ENCODE measurements at places on chromosomes 6 and 20. TPM values are rescaled to one million over a fixed set of nuclear protein-coding genes. Genes with fewer than 3 reads are reported as not detected.

- H3K27me3 ChIP-seq, result no peaks in the 10 kb centered on the region
- DNase-seq, result no peak
- H3K36me3 ChIP-seq, result no peaks in the 10 kb centered on the region
- H3K4me3 ChIP-seq, result no peak overlapping the region
These were observed 40.0 kb downstream of the RANBP9 start for GRCh38 chr6:13671548-13672127.

DNA sequence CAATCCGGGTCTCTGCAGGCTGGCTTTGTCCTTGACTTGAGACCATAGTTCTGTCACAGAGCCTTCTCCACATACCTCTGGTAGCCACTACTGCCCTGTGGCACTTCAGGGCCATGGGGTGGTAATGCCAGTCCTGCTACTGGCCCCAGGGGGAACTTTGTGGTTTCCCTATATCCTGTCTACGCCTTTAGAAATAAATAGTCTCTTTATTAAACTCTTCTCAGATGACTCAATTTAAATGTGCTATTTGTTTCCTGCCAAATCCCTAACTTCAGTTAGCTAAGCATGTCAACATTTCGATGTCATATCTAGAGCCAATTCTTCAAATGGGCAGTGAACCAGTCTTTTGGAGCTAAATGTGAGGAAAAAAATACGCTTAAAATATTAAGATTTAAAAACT is 60.1 kb downstream of the SEL1L2 start:
- DNase-seq, result no peak
- no peaks in the 10 kb centered on the region for H3K27me3 ChIP-seq
- H3K36me3 ChIP-seq, result no peaks in the 10 kb centered on the region
- H3K4me3 ChIP-seq, result no peak overlapping the region
- H3K4me1 ChIP-seq, result no peaks in the 10 kb centered on the region
- no peak overlapping the region for H3K27ac ChIP-seq

- H3K36me3 ChIP-seq, result no peaks in the 10 kb centered on the region
- no peak overlapping the region for H3K4me3 ChIP-seq
- no peaks in the 10 kb centered on the region for H3K27me3 ChIP-seq
- H3K4me1 ChIP-seq, result peaks cover 15% of the 10 kb centered on the region
These were observed 326.6 kb downstream of the ZFAND3 start for GRCh38 chr6:38146021-38146733.

The GNRH2 gene
- 0.52 TPM for total RNA-seq

DNA sequence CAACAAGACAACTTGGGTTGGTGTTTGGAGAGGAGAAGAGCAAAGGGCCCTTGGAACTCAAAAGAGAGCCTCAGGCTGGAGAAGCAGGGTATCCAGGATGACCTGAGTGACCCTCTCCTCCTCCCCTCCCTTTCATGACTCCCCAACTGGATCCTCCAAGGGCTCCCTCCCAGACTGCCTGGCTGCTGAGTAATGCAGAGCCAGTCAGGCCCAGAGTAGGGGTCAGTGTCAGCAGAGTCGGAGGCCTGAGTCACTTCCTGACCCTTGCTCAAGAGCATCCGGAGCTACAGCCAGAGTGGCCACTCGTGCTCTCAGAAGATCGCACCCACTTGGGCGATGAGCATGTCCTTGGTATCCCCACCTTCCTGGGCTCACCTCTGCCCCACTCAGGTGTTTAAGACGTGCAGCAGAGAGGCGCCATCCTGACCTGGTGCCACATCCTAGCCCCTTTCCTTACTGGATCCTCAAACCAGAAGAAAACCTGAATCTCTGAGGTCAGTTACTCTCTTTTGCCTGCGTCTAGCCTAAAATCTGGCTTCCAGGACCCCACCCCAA is 2.8 kb upstream of the MAPK13 start:
- H3K27me3 ChIP-seq, result no peaks in the 10 kb centered on the region
- peaks cover 35% of the 10 kb centered on the region for H3K4me1 ChIP-seq
- no peak for DNase-seq
- no peaks in the 10 kb centered on the region for H3K36me3 ChIP-seq
- H3K4me3 ChIP-seq, result no peak overlapping the region
- no peak overlapping the region for H3K27ac ChIP-seq

The CYP24A1 gene
- not detected for total RNA-seq

GRCh38 chr6:138334000-138334399 is 43.7 kb upstream of the SMIM28 start:
- H3K27ac ChIP-seq, result no peak overlapping the region
- H3K4me3 ChIP-seq, result no peak overlapping the region
- H3K36me3 ChIP-seq, result no peaks in the 10 kb centered on the region
- no peak for DNase-seq

DNA sequence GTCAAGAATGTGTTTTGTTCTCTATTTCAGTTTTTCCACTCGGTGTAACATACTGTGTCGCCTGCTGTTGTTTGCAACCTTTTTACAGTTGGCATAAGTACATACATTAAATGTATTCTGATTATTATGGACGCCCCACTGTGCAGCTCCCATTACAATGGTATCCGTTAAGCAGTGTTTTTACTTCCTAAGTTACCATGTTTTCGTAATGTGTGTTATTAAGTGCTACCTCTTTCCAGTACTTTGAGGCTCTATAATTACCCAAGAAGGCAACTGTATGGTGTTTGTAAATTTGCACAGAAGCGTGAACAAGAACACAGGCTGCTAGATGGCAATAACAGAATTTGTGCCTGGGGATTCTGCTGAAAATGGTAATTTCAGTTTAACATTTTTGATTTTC is 568.0 kb upstream of the MARCKS start:
- no peaks in the 10 kb centered on the region for H3K36me3 ChIP-seq
- H3K4me1 ChIP-seq, result no peaks in the 10 kb centered on the region
- DNase-seq, result no peak
- H3K27me3 ChIP-seq, result no peaks in the 10 kb centered on the region
- no peak overlapping the region for H3K4me3 ChIP-seq

DNA sequence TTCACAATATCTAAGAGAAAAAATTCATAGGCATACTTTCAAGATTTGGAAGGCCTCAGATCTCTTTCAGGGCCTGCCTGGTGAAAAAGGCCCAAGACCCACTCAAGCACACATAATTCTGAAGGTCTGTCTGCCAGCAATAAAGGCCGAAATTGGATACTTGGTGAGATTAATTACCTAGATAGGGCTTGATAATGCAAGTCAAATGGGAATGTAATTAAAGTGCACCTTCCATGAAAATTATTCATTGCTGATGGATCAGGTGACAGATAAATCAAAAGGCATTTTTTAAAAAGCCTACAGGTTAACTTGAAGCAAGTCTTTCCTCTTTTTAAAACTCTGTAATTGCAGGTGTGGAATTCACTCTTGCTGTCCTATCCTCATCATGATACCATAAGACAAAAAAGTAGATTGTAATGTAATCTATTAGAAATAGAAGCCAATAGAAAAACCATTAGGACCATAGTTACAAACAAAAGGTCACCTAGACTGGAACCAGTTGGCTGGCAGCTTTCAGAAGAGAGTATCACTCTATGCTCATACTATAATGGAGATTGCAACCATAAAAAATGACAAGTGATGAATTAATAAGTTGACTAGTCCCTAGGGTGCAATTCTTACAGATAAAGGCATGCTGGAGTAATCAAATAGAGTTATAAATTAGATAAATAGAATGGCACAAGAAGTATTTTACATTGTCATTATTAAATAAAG is 77.3 kb downstream of the EPHA7 start:
- no peak for DNase-seq
- H3K4me3 ChIP-seq, result no peak overlapping the region
- no peaks in the 10 kb centered on the region for H3K4me1 ChIP-seq
- H3K36me3 ChIP-seq, result no peaks in the 10 kb centered on the region
- H3K27ac ChIP-seq, result no peak overlapping the region

DNA sequence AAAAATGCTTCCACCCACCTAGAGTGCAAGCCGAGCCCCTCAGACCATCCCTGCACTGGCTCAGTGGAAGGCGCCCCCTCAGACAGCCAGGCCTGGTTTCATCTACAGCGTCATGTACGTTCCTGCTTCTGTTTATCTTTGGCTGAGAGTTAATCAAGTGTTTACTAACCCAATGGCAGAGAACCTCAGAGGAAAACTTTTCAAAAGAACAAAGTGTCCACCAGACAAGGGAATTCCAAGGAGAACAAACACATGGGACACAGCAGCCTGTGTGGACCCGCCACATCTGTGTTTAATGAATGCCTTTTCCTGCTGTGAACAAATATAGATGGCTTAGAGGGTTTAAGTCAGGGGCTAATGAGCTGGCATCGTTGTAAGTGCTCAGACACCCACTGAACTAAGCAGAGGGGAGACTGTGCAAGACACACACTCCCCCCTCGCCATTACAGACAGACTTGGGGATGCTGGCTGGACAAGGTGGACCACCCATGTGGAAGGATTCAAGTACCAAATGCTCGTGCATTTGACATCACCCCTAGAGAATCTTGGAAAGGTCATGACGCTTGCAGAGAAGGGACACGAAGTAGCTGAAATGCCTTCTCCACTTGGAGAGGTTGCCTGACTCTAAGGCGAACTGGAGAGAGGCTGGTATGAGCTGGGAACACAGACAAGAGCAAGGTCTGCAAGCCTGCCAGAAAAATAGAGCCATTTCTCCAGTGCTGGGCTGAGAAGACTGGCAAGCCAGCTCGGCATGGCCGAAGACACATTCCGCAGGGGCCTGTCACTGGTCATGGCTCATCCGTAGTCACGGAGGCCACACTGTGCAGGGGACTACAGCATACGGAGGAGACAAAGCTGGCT is 53.5 kb upstream of the NXT1 start:
- no peak overlapping the region for H3K27ac ChIP-seq
- no peak overlapping the region for H3K4me3 ChIP-seq
- no peaks in the 10 kb centered on the region for H3K36me3 ChIP-seq
- peaks cover 22% of the 10 kb centered on the region for H3K4me1 ChIP-seq
- H3K27me3 ChIP-seq, result no peaks in the 10 kb centered on the region
- DNase-seq, result no peak

GRCh38 chr6:16810411-16810810 is 49.2 kb upstream of the ATXN1 start:
- no peak overlapping the region for H3K4me3 ChIP-seq
- H3K27ac ChIP-seq, result no peak overlapping the region
- no peaks in the 10 kb centered on the region for H3K4me1 ChIP-seq
- no peaks in the 10 kb centered on the region for H3K36me3 ChIP-seq

The CFB gene
- 0.22 TPM for total RNA-seq

The PREX1 gene
- total RNA-seq, result not detected

DNA sequence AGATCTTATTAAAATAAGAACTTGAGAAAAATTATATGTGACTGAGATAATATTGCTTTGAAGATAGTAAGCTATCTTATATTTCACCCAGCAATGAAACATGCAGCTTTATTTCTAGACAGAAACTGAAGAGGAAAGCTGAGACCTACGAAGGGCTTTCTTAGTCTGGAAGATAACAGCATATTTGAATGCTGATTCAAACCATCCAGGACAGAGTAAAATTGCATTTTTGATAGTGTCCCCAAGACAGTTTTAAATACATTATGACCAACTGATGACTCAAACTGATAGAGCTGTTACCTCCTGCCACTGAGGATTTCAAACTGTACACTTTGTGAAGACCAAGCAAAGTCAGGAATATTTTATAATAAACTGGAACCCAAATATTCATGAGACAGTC is 409.6 kb downstream of the GRIK2 start:
- H3K4me1 ChIP-seq, result no peaks in the 10 kb centered on the region
- H3K4me3 ChIP-seq, result no peak overlapping the region
- no peaks in the 10 kb centered on the region for H3K27me3 ChIP-seq
- no peak overlapping the region for H3K27ac ChIP-seq
- DNase-seq, result no peak

DNA sequence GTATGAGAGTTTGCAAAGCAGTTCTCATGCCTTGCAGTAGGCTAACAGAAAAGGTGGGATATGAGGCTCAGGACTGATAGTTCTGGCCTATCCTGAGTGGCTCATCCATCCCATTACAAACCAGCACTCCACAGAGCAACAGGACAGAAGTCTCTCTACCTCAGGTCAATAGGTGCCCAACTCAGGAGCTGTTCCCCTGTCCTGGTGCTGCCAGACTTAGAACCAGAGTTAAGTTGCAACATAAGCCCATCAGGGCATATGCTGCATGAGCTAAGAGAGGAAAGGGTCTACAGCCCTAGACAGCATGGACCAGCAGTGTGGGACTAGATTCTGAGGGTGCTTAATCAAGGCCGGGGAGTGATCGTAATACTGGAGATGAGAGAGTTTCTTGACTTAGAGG is 104.8 kb upstream of the ECI2 start:
- no peaks in the 10 kb centered on the region for H3K4me1 ChIP-seq
- no peaks in the 10 kb centered on the region for H3K36me3 ChIP-seq
- H3K4me3 ChIP-seq, result no peak overlapping the region
- no peaks in the 10 kb centered on the region for H3K27me3 ChIP-seq
- DNase-seq, result no peak
- no peak overlapping the region for H3K27ac ChIP-seq

All from Karpas-422 (cell line).